ENCODE measurements at places on chromosomes 3 and 15.

GRCh38 chr3:126422121-126422520, 27.4 kb downstream of the CFAP100 start:
- DNase-seq, result no peak

DNA sequence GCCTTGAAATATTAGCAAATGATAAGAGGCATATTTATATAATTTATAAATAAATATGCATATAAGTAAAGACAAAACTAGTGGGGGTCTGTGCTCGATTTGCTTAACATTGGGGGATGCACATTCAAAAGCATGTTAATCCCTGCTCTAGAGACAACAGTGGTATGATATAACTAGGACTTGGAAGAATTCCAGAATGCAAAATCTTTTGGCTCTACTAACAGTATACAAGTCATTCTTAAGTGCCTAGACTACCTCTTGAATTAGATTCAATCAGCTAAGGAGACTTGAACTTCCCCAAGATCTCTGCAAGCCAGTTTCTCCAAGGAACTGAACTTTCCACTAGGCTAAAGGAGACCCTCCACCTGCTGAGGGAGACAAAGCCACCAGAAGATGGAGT, 282.7 kb upstream of the RORA start:
- no peak for DNase-seq

- DNase-seq, result peak; percentile 16
These were observed 1026.6 kb downstream of the ROBO1 start for GRCh38 chr3:78741066-78741645.

- DNase-seq, result no peak
These were observed 99.8 kb upstream of the CPNE4 start for GRCh38 chr3:132134611-132135010.

- DNase-seq, result no peak
These were observed 22.4 kb downstream of the CD86 start for GRCh38 chr3:122077293-122078234.

DNA sequence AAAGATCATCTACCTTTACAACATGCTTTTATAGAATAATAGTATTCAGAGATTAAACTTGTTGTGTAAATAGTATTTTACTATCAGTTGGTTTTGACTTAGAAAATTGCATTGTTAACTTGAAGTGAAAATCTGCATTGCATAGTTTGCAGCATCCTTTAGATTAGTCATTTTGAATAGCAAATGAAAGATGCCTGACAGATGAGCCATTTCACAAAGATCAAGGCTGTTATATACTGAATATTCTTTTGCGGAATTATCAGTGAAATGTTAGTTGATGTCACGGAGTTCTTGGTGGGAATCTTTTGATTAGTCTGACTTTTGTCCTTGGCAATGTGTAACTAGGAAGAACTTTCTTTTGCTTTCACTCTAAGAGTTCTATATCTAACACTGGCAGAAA, 24.5 kb downstream of the RSRC1 start:
- DNase-seq, result no peak

DNA sequence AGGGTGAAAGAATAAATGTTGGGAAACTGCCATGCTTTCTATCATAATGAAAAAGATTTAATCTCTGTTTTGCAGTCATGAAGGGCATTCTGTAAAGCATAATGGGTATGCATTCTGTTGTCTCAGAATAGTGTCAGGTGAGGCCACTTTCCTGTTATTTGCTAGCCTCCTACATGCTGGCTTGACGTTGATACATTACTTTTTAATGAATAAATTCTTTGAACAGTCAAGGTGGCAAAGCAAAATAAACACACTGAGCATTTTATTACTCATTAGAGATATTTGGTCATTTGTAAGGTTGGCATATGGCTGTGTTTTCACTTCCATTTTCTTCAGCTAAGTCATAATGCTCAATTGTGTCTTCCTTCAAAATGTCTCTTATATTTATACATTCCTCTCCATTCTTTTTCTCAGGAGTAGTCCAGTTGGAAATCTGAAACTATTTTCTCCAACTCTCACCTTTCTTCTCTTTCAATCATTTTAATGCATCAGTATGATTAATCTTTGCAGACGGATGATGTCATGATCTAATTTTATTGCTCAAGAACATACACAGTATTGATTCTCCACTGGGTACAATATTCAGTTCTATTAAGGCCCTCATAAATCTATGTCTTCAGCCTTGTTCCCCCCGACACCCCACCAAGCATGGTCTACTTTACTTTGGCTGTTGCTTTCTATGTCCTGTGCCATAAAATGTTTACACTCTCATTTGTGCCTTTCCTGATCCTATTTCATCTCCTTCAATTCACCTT, 290.7 kb downstream of the GBE1 start:
- no peak for DNase-seq

DNA sequence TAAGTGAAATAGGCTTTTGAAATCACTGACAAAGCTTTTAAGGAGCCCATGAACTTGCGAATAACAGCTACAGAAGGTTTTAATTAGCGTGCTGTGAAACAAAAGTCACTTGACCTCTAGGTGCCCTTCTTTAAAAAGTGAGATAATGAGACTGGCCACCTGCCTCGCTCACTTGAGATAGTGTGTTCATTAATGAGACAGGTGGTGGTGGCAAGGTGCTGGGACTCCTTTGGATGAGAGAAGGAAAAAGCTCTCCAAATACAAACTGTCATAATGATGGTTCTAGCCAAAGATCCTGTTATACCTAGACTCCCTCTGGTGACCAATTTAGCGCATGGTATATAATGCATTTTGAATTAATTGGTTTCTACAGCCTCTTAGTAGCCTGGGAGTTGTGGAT, 22.7 kb upstream of the IREB2 start:
- no peak for DNase-seq

DNA sequence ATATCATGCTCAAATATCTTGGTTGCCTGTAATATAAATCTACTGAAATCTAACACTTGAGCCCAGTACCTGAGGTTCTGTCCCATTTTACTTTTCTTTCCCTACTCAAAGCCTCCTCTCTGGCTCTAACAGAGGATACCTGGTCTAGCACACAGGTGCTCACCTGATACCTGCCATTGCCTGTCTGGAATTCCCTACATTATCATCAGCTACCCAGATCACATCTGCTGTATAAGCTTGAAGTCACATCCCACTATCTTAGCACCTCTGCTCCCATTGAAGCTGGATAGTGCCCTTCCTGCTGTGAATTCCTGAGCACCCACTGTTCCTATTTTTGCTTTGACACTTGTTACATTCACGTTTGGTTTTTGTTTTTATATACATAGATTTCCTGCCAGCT, 30.5 kb downstream of the GYG1 start:
- DNase-seq, result no peak

- DNase-seq, result no peak
These were observed 27.1 kb downstream of the GPR171 start for GRCh38 chr3:151175952-151176351.

GRCh38 chr3:33023176-33024136, 72.0 kb downstream of the CCR4 start:
- DNase-seq, result no peak

- DNase-seq, result no peak
These were observed 199.6 kb upstream of the NAALADL2 start for GRCh38 chr3:174659511-174659910.

DNA sequence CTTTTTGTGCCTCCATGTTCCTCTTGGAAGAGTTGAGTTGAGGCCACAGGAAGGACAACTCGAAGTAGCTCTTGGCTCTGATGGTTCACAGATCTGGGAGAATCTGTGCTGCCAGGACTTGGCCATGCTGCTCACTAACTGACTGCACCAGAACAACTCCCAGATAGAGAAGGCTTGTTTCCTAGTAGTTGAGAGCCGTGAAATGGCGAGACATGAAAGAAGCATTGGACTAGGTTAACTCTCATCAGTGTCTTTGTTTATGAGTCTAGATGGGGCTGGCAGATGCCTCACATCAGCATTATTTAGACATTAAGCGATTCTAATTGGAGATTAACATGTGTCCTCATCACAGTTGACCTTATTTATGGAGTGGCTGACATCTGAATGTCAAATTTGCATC, 92.9 kb upstream of the AGBL1 start:
- DNase-seq, result no peak

DNA sequence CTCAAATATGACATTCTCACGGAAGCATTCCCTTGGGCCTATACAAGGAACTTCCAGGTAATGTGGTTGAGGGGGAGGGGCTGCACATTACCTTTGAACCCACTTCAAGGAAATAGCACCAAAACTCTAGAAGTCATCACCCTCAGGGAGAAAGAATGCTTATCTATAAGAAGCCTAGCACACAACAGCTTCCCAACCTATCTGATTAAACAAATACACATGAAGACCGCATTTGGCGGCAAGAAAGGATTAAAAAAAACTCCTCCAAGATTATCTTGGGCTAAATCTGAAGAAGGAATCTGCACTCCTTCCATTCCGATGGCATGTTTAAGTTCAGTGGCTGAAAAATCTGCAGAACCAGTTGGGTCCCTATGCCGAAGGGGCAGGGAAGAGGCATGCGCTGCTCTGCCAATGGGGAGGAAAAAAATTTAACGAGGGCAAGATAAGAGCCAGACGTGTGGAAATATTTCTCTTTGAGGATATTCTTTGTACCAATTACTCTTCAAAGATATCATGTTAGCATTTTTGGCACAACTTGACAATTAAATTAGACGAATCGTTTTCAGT, 82.0 kb upstream of the WNT5A start:
- no peak for DNase-seq

- no peak for DNase-seq
These were observed 510.6 kb upstream of the SGO1 start for GRCh38 chr3:20696388-20697150.

GRCh38 chr3:62093025-62093424, 280.3 kb downstream of the FEZF2 start:
- no peak for DNase-seq

DNA sequence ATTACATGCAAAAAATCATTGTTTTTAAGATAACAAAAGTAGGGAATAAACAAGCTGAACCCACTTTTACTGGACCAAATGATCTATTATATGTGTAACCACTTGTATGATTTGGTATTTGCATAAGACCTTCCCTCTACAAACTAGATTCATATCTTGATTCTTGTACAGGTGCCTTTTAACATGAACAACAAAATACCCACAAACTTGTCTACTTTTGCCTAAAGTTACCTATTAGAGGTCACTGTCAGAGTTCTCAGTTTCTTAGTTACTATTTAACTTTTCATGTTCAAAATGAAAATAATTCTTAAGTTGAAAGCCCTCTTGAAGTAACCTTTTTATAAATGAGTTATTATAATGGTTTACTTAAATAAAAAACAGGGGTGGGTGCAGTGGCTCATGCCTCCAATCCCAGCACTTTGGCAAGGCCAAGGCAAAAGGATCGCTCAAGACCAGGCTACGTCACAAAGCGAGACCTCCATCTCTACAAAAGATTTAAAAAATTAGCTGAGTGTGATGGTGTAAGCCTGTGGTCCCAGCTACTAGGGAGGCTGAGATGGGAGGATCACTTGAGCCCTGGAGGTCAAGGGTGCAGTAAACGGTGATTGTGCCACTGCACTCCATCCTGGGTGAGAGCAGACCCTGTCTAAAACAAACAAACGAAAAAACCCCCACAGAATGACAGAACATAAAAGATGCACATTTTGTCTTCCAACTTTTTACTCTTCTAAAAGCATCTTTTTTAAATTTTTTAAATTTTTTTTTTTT, 16.0 kb downstream of the ACTR8 start:
- no peak for DNase-seq

- peak; percentile 94 for DNase-seq
These were observed at the start of gene SNUPN for GRCh38 chr15:75625542-75626347. SNUPN (minus strand) TSS chr15:75625725; CDS start chr15:75621051, 4,674 bp downstream.

DNA sequence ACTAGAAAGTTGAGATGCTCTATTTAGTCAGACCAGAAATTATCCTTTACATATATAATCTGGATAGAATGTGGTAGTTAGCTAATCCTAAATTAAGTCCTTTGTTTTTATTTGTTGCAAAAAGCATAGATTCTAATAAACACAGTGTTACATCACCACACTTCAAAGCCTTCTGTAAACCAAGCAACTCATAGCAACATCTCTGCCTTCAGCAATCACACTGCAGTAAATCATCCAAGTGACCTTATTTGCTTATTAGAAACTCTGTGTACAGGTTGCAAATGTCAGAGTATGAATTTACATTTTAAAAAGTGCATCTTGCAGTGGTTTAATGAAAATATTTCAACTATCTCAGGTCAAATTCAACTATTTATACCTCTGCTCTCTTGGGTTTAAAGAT, 242.5 kb downstream of the GBE1 start:
- no peak for DNase-seq

- DNase-seq, result no peak
These were observed 68.6 kb downstream of the ABHD5 start for GRCh38 chr3:43759297-43759782.

DNA sequence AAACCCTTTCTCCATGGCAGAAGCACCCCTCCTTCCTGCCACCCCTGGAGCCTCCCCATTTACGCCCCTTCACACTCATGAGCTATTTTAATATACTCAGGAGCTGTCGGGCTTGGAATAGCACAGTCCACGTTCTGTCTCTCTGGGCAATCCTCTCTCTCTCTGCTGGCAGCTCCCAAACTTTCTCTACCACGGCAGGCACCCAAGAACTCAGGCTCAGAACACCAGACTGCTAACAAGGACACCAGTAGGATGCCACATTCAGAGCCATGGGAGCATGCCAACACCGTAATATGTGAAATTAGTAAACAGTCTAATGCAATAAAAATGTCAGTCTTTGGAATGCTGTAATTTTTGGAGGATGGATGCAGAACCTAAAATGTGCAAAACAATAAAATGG, 19.3 kb downstream of the TNFAIP8L3 start:
- no peak for DNase-seq

- DNase-seq, result no peak
These were observed 21.6 kb downstream of the KLF13 start for GRCh38 chr15:31347981-31348803.

DNA sequence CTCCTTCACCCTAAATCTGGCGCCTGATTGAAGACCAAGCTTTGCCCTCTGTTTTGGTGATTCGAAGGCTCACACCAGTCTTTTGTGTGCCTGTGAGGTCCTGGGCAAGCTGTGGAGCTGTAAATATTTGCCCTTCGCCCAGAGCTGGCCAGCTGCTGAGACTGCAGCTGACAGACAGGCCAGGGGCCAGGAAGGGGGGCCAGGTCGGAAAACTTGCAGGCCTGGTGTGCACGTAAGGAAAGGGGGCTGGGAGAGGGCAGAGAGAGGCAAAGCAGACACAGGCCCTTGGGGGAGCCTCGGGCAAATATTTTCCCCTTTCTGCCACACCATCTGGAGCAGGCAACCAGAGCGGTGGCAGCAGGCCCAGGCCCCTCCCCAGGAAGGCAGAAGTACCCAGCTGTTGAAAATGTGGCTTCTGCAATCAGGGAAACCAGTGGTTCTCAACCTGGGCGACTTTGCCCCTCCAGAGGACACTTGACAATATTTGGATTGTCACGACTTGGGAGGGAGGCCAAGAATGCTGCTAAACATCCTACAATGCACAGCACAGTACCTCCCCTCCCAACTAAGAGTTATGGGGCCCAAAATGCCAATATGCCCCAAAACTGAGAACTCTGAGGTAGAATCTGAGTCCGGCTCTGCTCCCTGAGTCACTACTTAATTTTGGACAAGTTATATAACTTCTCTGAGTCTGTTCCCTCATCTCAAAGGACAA, 2.5 kb downstream of the PDZRN3 start:
- DNase-seq, result no peak
